NB4 (cell line): ENCODE measurements at places on chromosomes 11 and 22.
A peak's percentile ranks its signal among the peaks of the same experiment; 100 is the strongest.

- no peak for DNase-seq
Observed at GRCh38 chr11:128716661-128717210, 22.9 kb downstream of the FLI1 start.

DNA sequence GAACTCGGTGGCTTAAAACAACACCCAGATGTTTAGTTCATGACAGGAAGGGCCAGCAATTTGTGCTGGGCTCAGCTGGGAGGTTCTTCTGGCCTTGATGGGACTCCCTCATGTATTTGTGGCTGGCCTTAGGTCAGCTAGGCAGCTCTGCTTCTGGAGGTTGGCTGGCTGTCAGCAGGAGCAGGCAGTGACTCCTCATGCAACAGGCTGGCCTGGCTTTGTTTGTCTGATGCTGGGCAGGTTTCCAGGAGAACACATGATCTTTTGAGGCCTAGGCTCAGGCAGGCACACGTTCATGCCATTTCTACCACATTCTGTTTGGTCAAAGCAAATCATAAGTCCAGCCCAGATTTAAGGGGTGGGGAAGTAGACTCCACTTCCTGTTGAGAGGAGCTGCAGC, 571.2 kb downstream of the TBC1D22A start:
- DNase-seq, result peak; percentile 4

DNA sequence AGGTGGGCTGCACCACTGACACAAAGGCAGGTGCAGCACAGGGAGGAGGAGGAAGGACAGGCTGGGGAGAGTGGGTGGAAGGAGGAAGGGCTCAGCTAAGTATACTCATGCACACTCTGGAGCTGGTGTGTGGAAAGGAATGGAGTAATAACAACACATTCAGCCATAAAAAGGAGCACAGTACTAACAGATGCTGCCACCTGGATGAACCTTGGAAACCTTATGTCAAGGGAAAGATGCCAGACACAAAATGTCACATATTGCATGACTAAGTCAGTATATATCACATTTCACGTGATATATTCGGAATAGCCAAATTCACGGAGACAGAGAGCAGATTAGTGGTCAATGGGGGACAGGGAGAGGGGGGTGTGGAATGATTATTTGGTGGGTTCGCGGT, 389.6 kb upstream of the SYN3 start:
- DNase-seq, result no peak

DNA sequence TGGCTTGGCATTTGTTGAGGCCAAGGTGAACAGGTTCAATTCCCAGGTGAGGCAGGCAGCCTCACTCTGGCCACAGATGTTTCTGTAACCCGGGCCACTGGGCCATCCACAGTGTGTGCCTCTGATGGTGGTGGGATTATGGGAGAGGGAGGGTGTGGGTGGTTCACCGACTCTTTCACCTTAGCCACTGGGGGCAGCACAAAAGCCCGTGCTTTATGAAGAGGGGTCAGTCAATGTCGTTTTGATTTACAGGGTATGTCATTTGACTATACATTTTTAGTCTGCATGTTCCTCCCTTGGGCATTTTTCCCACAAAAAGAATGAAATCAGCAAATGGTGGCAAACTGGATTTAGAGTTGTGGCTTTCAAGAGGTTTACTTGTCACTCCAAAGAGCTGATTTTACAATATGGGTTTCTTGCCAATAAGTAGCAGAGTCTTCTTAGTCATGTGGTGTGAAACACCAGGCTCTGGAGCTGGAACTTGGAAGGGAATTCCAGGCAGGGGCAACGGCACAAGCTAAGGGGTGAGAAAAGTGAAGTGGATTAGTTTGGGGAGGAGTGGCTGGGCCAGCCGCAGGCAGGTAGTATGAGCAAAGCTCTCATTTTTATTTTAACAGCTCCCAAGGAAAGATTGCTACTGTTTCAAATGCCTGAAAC, 217.8 kb upstream of the ZBED5 start:
- DNase-seq, result no peak

GRCh38 chr22:28002863-28003565, 84.0 kb upstream of the PITPNB start:
- peak; percentile 44 for DNase-seq

DNA sequence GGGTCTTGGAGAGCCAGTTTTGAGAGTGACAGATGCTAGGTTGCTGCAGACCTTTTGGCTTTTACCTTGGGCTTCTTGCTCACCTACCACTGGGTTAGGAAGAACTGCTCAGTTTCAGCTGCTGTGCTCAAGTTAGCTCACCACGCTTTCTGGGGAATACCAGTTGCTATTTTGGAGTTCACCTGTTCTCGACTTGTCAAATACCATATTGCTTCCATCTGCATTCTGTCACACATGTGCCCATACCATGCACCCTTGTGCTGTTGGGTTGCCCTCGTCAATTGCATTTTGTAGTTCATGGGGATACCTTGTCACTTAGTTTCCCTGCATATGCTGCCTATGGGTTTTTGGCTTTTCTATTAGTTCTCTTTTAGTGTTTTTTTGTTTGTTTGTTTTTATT, 23.0 kb upstream of the BARX2 start:
- DNase-seq, result no peak
